ENCODE measurements at places on chromosomes 16 and 17.

DNA sequence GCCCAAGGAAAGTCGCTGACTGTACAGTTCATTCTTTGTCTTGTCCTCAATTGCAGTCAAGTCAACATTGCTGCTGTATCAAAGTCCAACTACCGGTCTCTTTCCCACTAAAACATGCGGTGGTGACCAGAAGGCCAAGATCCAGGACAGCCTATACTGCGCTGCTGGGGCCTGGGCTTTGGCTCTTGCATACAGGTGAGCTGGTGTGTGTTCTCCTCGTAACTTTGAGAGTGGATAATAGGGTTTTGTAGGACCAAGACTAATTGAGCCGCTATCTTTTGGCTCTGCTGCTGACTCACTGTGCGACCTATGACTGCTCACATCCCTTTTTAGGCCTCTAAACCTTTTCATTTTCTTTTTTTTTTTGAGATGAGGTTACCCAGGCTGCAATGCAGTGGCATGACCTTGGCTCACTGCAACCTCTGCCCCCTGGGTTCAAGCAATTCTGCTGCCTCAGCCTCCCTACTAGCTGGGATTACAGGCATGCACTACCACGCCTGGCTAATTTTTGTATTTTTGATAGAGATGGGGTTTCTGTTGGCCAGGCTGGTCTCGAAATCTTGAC lies 38.7 kb downstream of the PHKB start:
- no peak for DNase-seq

- no peak for DNase-seq
These were observed 212.8 kb upstream of the ELAC2 start for GRCh38 chr17:13230350-13231264.

GRCh38 chr17:2420176-2420575 lies 19.3 kb upstream of the MNT start:
- DNase-seq, result no peak

DNA sequence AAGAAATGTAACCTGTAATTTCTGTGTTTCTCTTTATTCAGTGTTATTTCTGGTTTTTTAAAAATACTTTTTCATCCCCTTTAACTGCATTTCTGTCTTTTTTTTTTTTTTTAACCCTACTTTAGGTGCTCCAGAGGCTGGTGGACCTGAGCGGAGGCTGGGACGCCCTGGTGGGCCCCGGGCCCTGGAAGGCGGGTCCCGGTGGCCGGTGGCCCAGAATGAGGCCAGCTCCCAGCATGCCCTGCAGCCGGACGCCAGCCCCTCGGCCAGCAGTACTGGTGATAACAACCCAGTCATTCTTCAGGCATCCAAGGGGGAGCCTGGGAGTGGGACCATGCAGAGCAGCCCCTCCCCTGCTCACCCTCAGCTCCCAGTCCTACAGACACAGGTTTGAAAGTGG lies 1.5 kb downstream of the SRCAP start:
- no peak for DNase-seq

- DNase-seq, result no peak
These were observed 85.9 kb upstream of the GSE1 start for GRCh38 chr16:85527042-85527766.

DNA sequence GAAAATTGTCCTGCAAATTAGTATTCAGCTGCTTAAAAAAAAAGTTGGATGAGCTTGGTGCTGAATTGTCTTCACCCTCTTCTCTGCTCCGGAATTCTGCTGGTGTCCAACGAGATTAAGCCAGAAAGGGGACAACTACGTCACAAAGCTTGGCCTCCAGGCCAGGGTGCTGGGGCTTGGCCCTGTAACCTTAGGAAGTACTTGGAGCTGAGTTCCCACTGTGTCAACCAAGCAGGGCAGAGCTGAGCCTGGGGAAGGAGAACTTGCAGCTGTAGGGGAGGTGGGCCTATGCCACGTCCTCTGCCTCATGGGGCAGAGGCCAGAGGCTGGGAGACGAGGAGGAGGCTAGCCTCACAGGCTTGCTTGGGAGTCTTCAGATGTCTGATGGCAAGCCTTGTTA lies 71.2 kb downstream of the CLEC16A start:
- DNase-seq, result no peak

DNA sequence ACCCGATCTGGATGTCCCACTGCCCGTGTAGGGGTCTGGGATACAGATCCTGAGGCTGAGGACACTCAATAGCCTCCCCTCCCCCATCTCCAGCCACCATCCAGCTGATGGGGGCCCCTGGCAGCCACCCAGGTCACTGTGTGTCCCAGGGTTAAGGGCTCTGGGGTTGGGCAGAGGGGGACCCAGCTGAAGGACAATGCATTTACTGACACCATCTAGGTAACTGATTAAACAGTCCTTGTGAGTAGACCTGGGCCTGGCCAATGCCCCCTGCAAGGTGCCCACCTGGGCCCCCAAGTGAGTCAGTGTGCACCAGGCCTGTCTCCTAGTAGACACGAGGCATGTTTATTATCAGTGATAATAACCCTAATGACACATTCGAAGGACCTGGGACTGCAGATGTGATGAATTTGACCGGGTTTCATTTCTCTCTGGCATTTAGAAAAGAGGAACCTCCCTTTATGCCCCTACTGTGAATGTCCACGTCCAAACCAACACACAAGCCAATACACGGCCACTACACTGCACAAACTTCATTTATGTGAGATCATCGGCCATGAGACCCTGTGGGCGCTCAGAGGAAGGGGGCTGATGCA lies 261.9 kb upstream of the FOXF1 start:
- DNase-seq, result no peak

- DNase-seq, result no peak
These were observed 217.0 kb downstream of the FTO start for GRCh38 chr16:53920988-53921387.

- DNase-seq, result no peak
These were observed 159.0 kb upstream of the MPHOSPH6 start for GRCh38 chr16:82328881-82329469.

GRCh38 chr17:70869402-70870085 lies 700.2 kb downstream of the KCNJ2 start:
- DNase-seq, result no peak

GRCh38 chr16:49837688-49838410 lies 18.1 kb downstream of the ZNF423 start:
- no peak for DNase-seq

- no peak for DNase-seq
These were observed 8.5 kb upstream of the PIK3R6 start for GRCh38 chr17:8875957-8876356.

- peak; percentile 57 for DNase-seq
These were observed 59.7 kb downstream of the PLCG2 start for GRCh38 chr16:81838794-81839193.

GRCh38 chr17:41096055-41096454 lies 1.9 kb downstream of the KRTAP4-8 start:
- no peak for DNase-seq

Measured in inflammatory macrophage treated with lipopolysaccharide for 4 hours (primary cell).